ENCODE measurements at places on chromosomes 1 and 21.

DNA sequence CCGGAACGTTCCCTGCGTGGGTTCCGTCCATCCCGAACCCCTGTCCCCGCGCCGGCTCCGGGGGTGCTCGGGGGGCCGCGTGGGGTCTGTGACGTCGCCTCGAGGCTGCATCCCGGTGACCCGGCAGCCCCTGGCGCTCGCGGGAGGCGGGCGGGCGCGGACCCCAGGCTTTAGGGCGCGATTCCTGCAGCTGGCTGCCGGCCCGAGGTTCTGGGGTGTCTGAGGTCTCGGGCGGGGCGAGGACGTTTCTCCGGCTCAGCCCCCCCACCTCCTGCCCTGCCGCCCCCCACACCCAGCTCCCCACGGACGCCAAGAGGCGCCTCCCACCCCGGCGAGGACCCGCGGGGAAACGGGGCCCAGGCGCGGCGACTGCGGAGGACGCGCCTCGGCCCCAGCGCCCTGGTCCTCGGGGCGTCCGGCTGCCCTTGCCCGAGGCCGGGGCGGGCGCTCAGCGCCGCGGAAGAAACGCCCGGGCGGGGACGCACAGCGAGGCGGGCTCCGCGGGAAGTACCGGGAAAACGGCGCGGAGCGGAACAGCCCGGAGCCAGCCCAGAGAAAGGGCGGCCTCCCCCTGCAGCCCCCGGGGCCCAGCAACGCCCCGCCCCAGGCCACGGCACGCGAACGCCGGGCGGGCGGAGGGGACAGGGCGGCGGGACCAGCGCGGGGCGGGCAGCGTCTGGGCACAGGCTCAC lies 1.3 kb upstream of the PCBP3 start:
- no peak for DNase-seq

- no peak for DNase-seq
Observed at GRCh38 chr21:28334407-28334806, 658.3 kb downstream of the LTN1 start.

DNA sequence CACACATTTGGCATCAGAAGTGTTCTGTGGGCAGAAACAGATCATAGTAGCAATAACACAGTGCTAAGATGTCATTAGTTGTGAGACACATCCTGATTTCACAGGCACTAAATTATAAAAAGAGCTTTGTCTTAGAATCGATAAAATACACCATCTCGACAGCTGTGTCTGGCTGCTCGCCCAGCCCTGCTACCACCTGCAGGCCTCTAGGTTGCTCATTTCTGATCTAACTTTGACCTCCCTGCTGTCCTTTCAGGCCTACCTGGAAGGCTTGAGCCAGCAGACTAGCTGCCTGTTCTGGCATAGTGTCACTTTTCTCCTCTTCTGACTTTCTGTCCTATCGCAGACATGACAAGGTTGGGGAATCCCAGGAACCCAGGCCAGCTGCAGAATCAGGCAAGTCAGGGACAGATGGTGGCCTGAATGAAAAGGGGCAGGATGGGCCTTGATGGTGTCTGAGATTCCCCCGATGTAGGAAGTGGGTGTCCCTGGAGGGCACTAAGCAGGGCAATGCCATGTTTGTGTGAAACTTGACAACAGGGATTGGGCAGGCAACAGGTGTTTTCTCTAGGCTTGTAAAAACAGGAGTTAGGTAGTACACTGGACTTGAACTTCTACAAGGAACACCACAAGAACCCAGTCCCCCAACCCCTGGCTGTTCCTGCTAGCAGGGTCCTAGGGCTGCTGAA lies 66.6 kb upstream of the RHOU start:
- DNase-seq: no peak

DNA sequence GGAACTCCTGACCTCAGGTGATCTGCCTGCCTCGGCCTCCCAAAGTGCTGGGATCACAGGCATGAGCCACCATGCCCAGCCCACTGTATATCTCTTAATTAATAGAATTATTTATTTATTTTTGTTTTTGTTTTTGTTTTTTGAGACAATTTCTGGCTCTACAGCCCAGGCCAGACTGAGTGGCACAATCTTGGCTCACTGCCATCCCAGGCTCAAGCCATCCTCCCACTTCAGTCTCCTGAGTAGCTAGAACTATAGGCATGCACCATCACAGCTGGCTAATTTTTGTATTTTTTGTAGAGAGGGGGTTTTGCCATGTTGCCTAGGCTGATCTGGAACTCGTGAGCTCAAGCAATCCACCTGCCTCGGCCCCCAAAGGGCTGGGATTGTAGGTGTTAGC lies 15.7 kb upstream of the WDTC1 start:
- no peak for DNase-seq

DNA sequence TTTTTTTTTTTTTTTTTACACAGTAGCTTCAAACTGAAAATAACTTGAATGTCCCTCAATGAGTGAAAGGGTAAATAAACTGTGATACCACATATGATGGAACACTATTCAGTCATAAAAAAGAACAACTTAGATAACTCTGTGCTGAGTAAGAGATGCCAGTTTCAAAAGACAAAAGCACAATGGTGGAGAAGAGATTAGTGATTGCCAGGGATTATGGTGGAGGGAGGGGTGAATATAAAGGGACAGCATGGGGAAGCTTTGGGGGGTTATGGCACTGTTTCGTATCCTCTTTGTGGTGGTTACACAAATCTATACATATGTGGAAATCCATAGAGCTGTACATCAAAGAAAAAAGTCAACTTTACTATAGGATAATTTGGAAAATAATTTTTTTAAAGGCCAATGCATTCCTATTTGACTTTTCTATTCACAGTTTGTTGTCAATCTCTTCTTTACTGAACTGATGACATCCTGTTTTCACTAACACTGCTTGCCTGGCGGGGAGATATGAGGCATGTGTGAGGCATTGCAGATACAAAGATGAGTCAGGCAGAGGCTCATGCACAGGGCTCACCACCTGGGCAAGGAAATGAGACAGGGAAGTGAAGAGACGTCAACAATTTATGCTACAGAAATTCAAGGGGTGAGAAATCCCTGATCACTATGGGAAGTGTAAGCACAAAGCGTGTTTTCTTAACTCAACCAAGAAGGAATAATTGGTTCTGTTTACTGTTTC lies 302.7 kb downstream of the DUSP10 start:
- DNase-seq: peak; percentile 65

DNA sequence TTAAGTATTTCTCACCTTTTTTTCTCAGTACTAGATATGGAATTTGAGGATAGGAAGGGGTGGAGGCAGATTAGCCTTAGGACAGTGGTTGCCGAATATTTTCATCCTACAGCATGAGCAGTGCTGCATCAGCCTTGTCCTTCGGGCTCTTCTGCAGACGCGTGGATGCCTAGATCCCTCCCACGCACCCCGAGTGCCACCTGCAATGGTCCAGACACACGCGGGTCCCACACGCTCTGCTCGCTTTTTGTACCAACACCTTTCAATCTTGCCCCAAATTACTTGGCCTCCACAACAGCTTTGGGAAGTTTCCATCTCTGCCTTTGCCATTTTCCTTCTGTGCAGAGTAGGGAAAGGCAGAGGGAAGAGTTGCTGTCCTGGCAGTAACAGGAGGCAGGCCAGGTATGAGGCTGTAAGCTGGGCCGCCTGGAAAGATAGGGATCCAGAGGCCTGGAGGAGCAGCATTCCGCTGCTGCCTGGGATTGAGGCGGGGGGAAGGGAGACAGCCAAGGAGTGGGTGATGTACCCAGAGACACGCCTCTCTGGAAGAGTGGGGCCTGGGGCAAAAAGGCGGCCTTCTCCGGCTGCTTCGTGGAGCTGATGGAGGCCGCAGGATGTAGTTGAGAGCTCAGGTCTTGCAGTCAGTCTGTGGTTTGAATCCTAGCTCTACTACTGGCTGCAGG lies 467.7 kb downstream of the KIF26B start:
- DNase-seq: no peak

DNA sequence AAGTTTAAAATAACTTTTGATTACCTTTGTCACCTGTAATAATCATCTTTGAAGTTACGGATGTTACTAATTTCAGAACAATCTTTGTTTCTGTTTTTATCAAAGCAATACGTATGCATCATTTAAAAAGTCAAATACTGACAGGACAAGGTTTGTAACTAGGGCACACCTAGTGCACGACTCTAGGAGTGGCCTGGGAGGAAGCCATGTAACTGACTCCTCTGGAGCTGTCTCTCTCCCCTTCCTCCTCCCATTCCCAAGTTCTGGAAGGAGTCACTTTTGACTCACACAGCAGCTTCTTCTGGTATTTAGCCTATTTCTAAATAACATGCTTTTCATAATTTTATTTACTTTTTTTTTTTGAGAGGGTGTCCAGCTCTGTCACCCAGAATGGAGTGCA lies 11.8 kb upstream of the RAP1GAP start:
- DNase-seq: no peak

- no peak for DNase-seq
Observed at GRCh38 chr21:16102113-16102512, 372.3 kb downstream of the USP25 start.

DNA sequence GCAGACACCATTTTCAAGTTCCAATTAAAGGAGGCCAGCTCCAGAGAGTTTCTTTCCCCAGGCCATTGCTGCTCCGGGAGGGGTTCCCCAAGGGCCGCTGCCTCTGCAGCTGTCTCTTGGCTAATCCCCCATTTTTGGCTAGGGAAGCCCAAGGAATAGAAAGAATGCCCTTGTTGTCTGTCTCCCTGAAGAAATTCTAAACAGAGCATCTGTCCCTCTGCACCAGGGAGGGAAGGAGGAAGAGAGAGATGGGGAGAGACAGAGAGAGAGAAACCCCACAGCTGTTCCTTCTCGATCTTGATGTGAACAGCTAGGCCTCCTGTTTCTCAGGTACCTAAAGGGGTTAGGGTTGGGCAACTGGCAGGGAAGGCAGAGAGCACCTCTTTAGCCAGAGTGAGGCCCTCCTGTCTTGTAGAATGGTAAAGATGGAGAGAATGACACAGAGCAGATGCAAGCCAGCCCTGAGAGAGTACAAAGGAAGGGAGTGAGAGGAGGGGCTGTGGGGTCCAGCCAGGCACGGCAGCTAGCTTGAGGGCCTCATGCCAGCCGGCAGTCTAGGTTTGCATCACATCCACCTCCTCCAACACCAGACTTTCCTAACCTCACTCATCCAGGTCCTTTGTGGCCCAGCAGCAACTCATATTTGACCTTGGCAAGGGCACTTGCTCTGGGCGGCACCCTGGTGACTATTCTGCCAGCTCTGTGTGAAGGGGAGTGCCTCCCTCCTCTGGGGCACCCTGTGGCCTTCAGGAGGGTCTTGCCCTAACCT lies 13.1 kb downstream of the OPTC start:
- DNase-seq: no peak

Data from activated T-cell treated with anti-CD3 and anti-CD28 coated beads, Interleukin-2, amount 50 U/mL, for 48 hours (primary cell).